ENCODE measurements at places on chromosomes 16 and 17.
A peak's percentile ranks its signal among the peaks of the same experiment; 100 is the strongest.

GRCh38 chr16:30351586-30352419 is 3.3 kb downstream of the CD2BP2 start:
- peak; percentile 66 for DNase-seq

- DNase-seq = no peak
Observed at GRCh38 chr16:64238571-64238970, 883.3 kb downstream of the CDH11 start.

DNA sequence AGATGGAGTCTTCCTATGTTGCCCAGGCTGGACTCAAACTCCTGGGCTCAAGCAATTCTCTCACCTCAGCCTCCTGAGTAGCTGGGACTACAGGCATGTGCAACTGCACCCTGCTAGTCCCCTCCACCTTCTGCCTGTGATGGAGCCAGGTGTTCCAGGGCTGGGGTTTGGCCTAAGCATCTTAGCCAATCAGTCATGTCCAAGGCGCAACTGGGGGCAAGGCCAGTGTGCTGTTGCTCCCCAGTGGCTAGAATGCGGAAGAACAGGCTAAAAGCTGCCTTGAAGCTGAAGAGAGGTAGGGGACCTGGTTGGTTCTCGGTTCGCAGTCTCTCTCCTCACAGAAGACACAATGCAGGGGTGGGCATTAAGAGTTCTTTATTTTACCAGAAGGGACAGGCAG is 18.6 kb downstream of the FLOT2 start:
- no peak for DNase-seq

- no peak for DNase-seq
Observed at GRCh38 chr17:28029044-28029443, 13.4 kb upstream of the NLK start.

GRCh38 chr17:75720656-75721462 is at the start of gene ITGB4:
TSS of gene ITGB4 (plus strand) at chr17:75721459. CDS start at chr17:75724704, 3,245 bp downstream.
- DNase-seq = no peak

- no peak for DNase-seq
Observed at GRCh38 chr17:8142158-8142886, 9.9 kb downstream of the PER1 start.

DNA sequence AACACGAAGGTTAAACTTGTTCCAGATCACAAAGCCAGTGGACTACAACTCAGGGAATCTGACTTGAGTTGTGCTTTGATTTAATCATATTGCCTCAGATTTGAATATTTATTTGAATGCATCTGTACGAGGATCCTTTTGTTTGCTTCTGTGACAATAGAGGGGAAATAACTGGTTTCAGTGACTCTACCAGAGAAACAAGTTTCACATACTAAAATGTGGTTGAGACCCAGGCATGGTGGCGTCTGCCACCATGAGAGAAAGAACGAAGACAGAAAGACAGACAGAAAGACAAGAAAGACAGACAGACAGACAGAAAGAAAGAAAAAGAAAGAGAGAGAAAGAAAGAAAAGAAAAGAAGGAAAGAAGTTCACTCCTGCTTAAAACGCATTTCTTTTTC is 24.0 kb downstream of the YWHAE start:
- DNase-seq = no peak

DNA sequence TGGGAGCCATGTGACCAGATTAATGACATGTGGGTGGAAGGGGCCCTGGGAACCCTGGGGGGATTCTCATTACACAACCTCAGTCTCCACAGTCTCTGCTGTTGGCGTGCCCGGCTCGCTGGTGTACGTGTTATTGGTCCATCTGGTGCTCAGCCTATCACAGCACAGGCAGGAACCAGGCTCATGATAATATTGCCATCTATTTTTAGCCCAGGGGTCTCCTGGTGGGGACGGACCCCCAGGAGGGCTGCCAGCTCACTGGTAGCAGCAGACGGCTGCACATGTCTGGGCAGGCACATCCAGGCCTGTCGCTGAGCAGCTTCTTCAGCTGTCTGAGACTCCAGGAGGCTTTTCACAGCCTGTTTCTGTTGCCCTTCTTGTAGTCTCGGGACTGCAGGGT is 123.8 kb downstream of the RAB11FIP4 start:
- DNase-seq = no peak

GRCh38 chr17:58913971-58914769 is 158.5 kb downstream of the PPM1E start:
- no peak for DNase-seq

- no peak for DNase-seq
Observed at GRCh38 chr16:48184681-48185080, 28.9 kb upstream of the ABCC12 start.

- DNase-seq = no peak
Observed at GRCh38 chr17:609232-609810, 105.3 kb downstream of the VPS53 start.

DNA sequence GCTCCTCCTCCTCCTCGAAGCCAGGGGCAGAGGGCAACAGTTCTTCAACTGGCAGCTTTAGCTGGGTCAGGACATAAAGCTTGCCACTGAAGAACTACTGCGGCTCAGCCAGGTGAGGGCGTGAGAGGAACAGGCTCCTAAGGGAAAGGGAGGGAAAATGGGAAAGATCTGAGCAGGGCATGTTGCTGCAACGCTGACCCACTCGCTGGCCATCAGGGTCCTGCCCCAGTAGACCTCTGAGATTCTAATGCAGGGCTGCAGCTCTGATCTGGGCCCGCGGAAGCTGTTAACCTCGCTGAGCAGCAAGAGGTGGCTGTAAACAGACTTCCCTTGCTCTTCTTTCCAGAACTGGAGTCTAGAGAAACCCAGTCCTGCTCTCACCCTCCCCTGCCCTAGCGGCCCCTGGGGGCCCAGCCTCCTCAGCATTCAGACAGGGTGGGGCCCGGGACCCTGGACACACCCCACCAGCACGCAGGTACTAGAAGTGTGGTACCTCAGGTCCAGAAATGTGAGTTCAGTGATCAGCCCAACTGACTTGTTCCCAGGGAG is 3.8 kb upstream of the TLCD2 start:
- DNase-seq = no peak

GRCh38 chr16:75483222-75483621 is 12.0 kb downstream of the CHST6 start:
- DNase-seq = no peak

- DNase-seq = no peak
Observed at GRCh38 chr17:28792877-28793661, 49.3 kb downstream of the TRAF4 start.

Data from GOT3 (cell line).